MCF 10A (cell line): ENCODE measurements at places on chromosomes 4 and X. TPM values are rescaled to one million over a fixed set of nuclear protein-coding genes. Genes with fewer than 3 reads are reported as not detected.

DNA sequence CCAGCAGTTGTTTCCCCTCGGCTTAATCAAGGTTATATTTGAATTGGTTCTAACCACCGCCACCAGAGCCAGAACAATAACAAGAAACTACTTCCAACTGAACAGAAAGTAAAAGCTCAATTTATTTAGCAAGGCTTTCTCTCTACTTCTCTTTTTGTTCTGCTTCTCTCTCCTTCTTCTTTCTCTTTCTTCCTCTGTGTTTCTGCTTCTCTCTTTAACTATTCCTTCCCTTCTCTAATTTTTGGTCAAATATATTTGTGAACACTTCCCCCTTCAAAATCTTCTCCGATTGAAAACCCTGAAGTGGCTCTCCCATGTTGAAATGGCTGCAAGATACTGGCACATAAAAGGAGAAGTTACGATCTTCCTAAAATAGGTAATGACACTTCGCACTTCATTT is 1195.9 kb upstream of the PRKX start:
- H3K36me3 ChIP-seq = no peaks in the 10 kb centered on the region
- no peaks in the 10 kb centered on the region for H3K4me1 ChIP-seq
- H3K4me3 ChIP-seq = peak overlapping the region; percentile 3
- no peak for DNase-seq
- H3K27me3 ChIP-seq = no peaks in the 10 kb centered on the region
- no peak overlapping the region for H3K27ac ChIP-seq

- H3K27me3 ChIP-seq = no peaks in the 10 kb centered on the region
- H3K36me3 ChIP-seq = no peaks in the 10 kb centered on the region
- H3K27ac ChIP-seq = no peak overlapping the region
- DNase-seq = no peak
- H3K4me1 ChIP-seq = no peaks in the 10 kb centered on the region
Observed at GRCh38 chrX:153564047-153564606, 34.8 kb downstream of the CCNQ start.

GRCh38 chr4:628821-629635 is 3.7 kb downstream of the PDE6B start:
- H3K27me3 ChIP-seq = peaks cover 25% of the 10 kb centered on the region
- no peaks in the 10 kb centered on the region for H3K4me1 ChIP-seq
- no peak for DNase-seq
- no peak overlapping the region for H3K4me3 ChIP-seq
- no peaks in the 10 kb centered on the region for H3K36me3 ChIP-seq
- H3K27ac ChIP-seq = no peak overlapping the region

GRCh38 chrX:100654261-100654660 is 10.3 kb downstream of the SRPX2 start:
- H3K36me3 ChIP-seq = no peaks in the 10 kb centered on the region
- H3K4me1 ChIP-seq = no peaks in the 10 kb centered on the region
- peaks cover 47% of the 10 kb centered on the region for H3K27me3 ChIP-seq
- no peak overlapping the region for H3K27ac ChIP-seq
- peak; percentile 39 for DNase-seq

- DNase-seq = peak; percentile 68
- peaks cover 12% of the 10 kb centered on the region for H3K4me1 ChIP-seq
- H3K36me3 ChIP-seq = peaks cover 21% of the 10 kb centered on the region
- H3K27ac ChIP-seq = peak overlapping the region; percentile 65
- no peaks in the 10 kb centered on the region for H3K27me3 ChIP-seq
Observed at GRCh38 chr4:41692717-41693345, 55.7 kb downstream of the PHOX2B start.

DNA sequence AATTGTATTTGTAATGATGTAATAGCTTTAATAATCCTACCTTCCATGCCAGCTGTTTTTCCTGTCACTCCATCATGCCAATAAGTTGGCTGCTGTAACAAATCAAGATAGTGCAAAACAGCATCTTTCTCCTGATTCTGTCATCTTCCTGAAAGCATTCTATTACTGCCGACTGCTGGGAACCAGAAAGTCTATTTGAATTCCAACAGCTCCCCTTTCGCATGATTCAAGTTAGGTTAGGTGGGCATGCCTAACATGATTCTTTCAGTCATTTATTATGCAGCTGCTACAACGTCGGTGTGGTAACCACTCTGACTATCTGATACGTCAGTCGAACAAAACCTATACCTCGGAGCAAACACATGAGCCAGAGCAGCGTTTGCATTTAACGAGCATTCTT is 127.9 kb upstream of the DMD start:
- peak; percentile 11 for DNase-seq
- H3K4me1 ChIP-seq = peaks cover 11% of the 10 kb centered on the region
- no peak overlapping the region for H3K27ac ChIP-seq
- H3K27me3 ChIP-seq = peaks cover 28% of the 10 kb centered on the region
- no peak overlapping the region for H3K4me3 ChIP-seq

The C4orf51 gene
- total RNA-seq = not detected in 2 replicates

The SRP72 gene
- total RNA-seq = 348 and 419 TPM in 2 replicates

The RPS6KA6 gene
- total RNA-seq = not detected in 2 replicates
